ENCODE measurements at places on chromosomes 1 and 21. TPM values are rescaled to one million over a fixed set of nuclear protein-coding genes. Genes with fewer than 3 reads are reported as not detected.

DNA sequence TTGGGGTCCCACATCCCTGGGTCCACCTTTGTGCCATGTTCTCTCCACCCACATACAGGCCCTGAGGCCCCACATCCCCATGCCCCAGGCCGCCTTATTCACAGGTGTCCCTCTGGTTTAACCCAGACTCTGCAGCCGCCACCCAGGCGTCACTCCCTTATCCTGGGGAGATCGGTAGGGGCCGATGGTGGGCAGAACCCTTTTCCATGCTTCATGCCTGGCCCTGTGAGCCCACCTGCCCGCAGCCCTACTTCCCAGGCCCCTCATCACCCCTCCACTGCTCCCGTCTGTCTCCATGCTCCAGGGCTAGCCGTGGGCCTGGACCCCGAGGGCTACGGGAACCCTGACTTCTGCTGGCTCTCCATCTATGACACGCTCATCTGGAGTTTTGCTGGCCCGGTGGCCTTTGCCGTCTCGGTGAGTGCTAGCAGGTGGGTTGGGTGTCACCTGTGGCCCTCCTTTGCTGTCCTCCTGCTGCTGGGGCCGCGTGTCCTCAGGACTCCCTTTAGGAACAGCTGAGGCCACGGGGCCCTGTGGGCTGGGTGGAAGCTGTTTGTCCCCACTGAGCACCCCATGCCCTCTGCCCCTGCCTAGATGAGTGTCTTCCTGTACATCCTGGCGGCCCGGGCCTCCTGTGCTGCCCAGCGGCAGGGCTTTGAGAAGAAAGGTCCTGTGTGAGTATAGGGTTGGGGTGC, 12.2 kb downstream of the PSRC1 start:
- no peak for DNase-seq

- DNase-seq = no peak
Observed at GRCh38 chr1:42815941-42816584, 859 bp upstream of the ERMAP start.

DNA sequence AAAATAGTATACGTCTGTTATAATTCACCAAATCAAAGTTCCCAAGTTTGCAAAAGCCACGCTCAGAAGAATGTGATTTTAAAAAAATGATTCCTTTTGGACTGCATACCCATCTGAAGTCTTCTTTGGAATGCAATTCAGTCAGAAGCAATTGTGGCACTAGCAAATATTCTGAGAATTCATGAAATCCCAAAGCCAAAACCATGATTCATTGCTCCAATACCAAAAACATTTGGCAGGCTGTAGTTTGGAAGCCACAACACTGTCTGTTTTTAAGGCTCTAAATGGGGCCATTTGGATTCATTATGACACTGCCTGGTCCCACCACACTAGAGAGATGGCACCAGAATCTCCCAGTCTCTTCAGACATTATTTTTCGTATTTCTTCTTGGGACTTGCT, 21.8 kb upstream of the LRRC53 start:
- no peak for DNase-seq

DNA sequence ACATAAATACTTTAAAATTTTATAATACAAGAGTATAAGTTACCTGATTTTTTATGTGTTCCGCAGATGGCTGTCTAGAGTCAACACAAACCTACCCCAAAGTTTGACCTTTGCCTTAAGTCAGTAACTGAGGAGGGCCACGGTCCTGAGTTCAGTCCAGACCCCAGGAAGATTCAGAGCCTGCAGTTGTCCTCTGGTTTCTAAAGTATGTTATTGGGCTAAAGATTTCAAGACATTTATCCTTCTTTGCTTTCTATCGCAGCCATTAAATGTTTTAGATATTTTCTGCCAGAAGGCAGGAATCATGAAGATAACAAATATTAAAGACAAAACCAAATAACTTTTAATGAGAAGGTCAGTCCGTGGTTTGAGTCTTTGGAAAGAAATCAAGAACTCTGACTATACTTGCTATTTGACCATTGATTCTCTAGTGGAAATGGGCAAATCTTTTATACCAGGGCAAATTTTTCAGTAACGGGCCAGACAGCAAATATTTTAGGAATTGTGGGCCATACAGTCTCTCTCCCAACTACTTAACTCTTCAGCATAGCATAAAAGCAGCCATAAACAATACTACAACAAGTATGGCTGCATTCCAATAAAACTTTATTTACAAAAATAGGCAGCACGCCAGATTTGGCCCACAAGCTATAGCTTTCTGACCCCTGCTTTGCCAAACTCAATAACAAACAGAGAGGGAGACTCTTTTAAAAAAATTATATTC, 38.0 kb upstream of the HAO2 start:
- DNase-seq = no peak

DNA sequence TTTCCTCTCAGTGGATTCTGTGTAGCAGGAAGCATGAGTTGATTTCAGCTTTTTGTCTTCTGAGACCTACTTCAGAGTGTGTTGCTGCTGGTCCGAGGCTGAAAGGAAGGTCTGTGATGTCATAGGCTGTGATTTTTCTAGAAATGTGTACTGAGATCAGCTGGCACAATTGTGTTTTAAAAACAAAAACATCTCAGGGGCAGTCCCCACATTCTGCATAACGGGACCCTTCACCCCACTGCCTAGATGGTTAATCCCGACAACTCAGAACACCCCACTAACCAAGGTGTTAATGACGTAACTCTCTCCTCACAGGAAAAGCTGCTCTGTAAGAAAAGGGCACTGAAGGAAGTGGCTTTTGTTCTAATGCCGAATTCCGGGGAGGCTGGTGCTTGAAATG, 59.8 kb upstream of the PPP2R5A start:
- DNase-seq = no peak

- DNase-seq = no peak
Observed at GRCh38 chr1:54487571-54488050, 60.4 kb upstream of the ACOT11 start.

The OLIG2 gene
- not detected for polyA plus RNA-seq

The TDRD10 gene
- polyA plus RNA-seq = not detected

- no peak for DNase-seq
Observed at GRCh38 chr1:59133997-59134396, 162.9 kb upstream of the FGGY start.

The ACTRT2 gene
- not detected for polyA plus RNA-seq

DNA sequence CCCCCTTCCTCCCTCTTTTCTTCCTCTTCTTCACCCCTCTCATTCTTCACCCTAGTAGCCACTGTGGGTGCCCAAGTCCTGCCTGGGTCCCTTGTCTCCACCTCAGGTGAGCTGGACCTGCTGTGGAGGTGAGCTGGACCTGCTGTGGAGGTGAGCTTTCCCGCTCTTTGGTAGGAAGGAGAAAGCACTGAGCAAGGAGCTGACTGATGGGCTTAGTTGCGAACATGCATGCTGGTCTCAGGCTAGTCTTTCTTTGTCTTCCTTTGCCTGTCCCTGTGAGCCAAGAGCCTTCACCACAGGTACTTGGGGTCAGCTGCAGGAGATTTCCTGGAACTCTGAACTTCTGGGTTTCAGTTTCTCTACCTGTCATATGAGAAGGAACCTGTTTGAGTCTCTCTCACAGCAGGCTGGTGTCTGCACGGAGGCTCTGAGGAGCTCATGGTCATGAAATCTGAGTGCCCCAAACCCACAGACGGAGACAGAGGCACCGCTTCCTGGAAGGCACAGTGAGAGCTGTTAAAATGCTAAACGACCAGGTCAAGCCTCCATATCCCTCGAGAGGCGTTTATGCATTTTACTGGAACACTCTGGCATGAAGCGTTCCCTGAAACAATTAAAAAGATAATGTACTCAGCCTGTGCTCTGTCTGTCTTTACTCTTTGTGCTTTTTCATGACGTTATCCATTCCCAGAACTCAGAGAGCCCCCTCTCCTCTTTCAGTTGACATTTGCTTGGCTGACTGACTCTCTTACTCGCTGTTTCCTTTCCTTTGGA, 69.5 kb downstream of the RHOU start:
- no peak for DNase-seq

The NBPF10 gene
- 1.1 TPM for polyA plus RNA-seq

- no peak for DNase-seq
Observed at GRCh38 chr1:228101994-228102790, 933 bp downstream of the C1orf35 start.

DNA sequence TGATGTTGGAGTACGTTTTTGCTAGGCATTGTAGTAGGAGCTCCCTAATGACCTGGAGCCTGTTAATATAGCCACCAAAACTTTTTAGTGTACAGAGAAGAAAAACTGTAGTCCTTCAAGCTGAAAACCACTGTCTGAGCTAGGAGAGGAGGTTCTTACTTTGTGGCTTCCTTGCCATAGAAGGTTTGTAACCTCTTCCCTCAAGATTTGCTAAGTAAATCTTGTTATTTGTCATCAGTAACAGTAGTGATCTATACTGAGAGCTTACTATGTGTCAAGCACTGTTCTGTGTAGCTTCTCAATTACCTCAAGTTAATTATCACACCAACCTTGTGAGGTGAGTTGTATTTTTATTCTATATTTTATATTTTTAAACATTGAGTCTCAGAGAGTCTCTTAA, 21.2 kb upstream of the LRRC8C start:
- DNase-seq = no peak

DNA sequence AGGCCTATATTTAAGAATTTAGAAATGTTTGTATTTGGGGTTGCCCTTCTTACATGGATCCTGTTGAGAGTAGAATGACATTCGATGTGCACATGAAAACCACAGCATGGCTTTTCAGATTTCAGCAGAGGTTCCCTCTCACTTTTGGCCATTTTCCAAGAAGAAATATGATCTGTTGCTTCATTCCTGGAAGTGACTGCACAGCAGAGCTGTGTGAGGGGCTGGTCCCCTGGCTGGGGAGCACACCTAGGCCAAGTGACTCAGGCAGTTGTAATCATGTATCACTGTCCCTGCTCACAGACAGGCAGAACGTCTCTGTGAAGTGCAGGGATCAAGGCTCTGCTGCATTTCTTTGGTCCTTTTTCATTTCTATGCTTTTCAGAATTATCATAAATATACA, 32.3 kb downstream of the AGT start:
- DNase-seq = peak; percentile 13

The IVL gene
- polyA plus RNA-seq = 231 TPM

DNA sequence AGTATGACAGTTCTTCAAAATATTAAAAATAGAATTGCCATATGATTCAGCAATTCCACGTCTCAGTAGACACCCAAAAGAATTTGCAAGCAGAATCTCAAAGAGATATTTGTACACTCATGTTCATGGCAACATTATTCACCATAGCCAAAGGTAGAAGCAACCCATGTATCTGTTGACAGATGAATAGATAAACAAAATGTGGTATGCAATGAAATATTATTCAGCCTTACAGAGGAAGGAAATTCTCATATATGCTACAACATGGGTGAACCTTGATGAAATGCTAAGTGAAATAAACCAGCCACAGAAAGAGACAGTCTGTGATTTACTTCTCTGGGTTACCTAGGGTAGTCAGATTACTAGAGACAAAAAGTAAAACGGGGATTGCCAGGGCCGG, 47.0 kb downstream of the NAV1 start:
- DNase-seq = no peak

The TBX19 gene
- polyA plus RNA-seq = 1.2 TPM

DNA sequence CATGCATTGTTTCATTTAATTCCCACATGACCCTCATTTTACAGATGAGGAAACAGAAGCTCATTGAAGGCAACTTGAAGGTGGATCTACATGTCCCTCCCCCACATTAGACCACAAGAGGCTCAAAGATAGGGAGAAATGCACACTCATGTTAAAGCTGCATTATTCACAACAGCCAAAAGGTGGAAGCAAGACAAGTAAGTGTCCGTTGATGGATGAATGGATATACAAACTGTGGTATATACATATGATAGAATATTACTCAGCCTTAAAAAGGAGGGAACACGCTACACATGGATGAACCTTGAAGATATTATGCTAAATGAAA, 149.7 kb upstream of the JUN start:
- DNase-seq = no peak

GRCh38 chr1:19327736-19328135, 15.6 kb downstream of the SLC66A1 start:
- DNase-seq = no peak

Measured in keratinocyte (primary cell).